GM23338 (cell line): ENCODE measurements at places on chromosomes 3 and 15. TPM values are rescaled to one million over a fixed set of nuclear protein-coding genes. Genes with fewer than 3 reads are reported as not detected.
A peak's percentile ranks its signal among the peaks of the same experiment; 100 is the strongest.

LTK gene
- total RNA-seq, result 0.14 TPM in 1 of 2 replicates, not detected in the other

OR5K3 gene
- total RNA-seq, result not detected in 2 replicates

TLR9 gene
- not detected in 2 replicates for total RNA-seq

DNA sequence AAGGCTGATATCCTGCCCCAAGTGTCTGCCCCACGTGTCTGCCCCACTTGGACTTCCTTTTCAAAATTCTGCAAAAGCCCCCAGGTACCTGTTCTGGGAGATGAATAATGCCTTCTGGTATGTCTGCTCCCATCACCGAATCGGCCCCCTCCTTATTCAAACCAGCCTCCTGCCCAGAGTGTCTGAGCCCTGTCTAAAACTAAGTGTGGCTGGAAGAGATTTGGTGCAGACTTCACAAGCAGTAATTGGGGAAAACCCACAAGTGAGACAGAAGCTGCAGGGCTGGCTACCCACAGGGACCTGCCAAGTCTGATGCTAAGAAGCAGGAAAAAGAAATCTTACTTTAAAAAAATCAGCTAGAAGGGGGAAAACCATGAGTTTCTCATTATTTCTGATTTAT lies 85.1 kb downstream of the DUT start:
- H3K4me1 ChIP-seq, result no peaks in the 10 kb centered on the region
- no peak overlapping the region for H3K27ac ChIP-seq
- H3K36me3 ChIP-seq, result no peaks in the 10 kb centered on the region
- H3K4me3 ChIP-seq, result no peak overlapping the region
- no peak for DNase-seq
- H3K27me3 ChIP-seq, result no peaks in the 10 kb centered on the region

GRCh38 chr15:61759639-61760038 lies 300.6 kb downstream of the VPS13C start:
- no peaks in the 10 kb centered on the region for H3K36me3 ChIP-seq
- no peak overlapping the region for H3K27ac ChIP-seq

DNA sequence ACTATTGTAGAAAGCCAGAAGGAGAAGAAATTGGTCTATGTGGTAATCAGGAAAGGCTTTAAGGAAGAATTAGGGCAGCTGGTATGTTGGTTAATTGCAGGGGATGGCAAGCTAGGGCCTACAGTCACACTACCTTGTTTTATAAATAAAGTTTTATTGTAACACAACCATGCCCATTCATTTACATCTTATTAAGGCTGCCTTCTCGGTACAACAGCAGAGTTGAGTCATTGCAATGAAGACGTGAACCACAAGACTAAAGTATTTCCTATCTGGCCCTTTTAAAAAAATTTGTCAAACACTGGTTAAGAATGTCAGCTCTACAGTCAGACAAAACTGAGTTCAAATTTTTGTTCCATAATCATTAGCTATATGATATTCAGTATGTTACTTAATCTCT lies 8.3 kb downstream of the SERPINI1 start:
- DNase-seq, result no peak
- H3K36me3 ChIP-seq, result no peaks in the 10 kb centered on the region

GRCh38 chr15:23038726-23039142 lies 635 bp downstream of the TUBGCP5 start:
- no peak for DNase-seq
- no peaks in the 10 kb centered on the region for H3K27me3 ChIP-seq
- no peak overlapping the region for H3K27ac ChIP-seq
- peaks cover 9% of the 10 kb centered on the region; the same call in 1 of the 2 replicates for H3K36me3 ChIP-seq

DNA sequence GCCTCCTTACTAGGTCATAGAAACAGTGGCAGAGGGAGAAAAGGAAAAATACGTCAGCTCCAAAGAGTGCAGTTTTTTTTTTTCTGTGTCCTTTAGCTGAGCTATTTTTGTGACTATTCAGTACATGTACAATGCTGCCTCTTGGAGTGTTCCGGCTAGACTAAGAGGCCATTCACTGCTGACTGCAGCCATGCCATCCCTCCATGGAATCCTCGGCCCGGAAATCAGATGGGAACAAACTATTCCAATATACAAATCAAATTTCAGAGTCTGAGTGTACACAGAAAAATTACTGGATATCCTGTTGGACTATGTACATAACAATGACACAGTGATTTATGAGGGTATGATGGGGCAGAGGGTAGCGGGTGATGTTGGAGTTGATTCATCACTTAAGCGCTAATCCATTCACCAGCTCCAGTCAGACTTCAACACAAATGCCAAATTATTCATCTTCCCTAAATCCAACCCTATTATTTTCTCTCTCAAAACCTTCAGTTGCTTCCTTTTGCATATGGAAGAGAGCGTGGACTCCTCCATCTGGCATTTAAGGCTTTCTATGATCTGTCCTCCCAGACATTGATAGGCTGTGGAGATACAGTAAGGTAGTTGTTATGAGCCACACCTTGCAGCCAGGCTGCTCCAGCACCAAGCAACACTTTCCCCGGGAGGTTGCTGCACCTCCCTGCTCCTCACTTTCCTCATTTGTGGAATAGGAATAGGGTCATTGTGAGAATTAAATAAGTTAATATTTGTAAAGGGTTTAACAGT lies 109.1 kb downstream of the LPP start:
- H3K27ac ChIP-seq, result peak overlapping the region; percentile 46; the same call in 1 of the 2 replicates
- H3K27me3 ChIP-seq, result no peaks in the 10 kb centered on the region
- DNase-seq, result no peak
- H3K4me3 ChIP-seq, result no peak overlapping the region

DNA sequence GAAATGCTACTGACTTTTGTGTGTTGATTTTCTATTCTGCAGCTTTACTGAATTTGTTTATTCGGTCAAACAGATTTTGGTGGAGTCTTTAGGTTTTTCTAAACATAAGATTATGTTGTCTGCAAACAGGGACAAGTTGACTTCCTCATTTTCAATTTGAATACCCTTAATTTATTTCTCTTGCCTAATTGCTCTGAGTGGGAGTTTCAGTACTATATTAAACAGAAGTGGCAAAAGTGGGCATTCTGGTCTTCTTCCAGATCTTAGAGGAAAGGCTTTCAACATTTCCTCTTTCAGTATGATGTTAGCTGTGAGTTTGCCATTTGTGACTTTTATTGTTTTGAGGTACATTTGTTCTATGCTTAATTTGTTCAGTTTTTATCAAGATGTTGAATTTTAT lies 268.5 kb downstream of the WNT5A start:
- H3K4me3 ChIP-seq, result no peak overlapping the region
- no peaks in the 10 kb centered on the region for H3K27me3 ChIP-seq
- DNase-seq, result no peak
- no peaks in the 10 kb centered on the region for H3K36me3 ChIP-seq
- no peaks in the 10 kb centered on the region for H3K4me1 ChIP-seq

GRCh38 chr3:21152555-21152954 lies 598.5 kb downstream of the ZNF385D start:
- no peak for DNase-seq
- no peak overlapping the region for H3K27ac ChIP-seq
- H3K4me1 ChIP-seq, result no peaks in the 10 kb centered on the region
- no peak overlapping the region for H3K4me3 ChIP-seq
- no peaks in the 10 kb centered on the region for H3K27me3 ChIP-seq

DNA sequence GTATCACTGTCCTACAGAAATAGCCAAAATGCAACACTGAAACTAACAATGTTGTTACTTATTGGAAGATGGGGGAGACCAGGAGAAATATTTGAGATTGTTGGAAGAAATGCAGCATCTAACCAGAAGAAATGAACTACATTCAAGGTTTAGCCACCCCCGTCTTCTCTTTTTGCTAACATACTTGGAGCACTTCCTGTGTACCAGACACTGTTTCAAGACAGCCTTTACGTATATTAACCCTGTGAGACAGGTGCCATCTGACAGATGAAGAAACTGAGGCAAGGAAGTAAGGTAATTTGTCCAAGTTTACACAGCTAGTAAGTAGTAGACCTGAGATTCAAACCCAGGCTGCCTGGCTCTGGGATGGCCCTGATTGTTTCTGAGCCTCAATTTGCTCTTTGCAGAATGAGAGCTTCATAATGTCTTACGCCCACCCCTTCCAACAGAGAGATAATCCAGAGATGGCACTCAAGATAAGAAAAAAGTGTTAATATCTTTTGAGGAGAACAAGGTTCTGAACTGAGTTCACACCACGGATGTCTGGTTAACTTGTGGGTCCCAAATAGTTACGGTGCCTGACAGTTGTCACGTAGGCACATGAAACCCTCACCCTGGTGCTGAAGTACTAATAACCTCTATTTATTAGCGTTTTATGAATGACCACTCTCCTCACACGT lies 26.1 kb downstream of the RASGRP1 start:
- DNase-seq, result no peak
- H3K27ac ChIP-seq, result no peak overlapping the region
- no peaks in the 10 kb centered on the region for H3K36me3 ChIP-seq
- no peaks in the 10 kb centered on the region for H3K4me1 ChIP-seq
